ENCODE measurements at places on chromosomes 16 and 17.

GRCh38 chr16:61929776-61930175 is 106.5 kb downstream of the CDH8 start:
- DNase-seq = no peak

DNA sequence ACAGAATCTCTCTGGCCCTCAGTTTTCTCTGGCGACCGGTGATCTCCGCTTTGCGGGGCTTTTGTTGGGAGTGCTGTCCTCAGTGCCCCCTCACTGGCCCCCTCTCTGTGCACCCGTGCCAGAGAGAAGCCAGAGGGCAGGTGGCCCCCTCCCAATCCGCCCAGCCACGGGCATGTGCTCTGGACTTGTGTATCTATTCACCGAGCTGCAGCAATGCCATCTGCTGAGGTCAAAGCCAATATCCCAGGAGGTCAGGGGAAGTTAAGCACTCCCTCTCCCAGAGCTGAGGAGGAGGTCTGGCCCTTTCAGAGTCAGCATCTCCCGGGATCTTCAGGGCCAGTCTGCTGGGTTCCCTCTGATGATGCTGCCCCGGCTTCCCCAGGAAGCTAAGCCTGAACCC is 5.1 kb downstream of the CACNG5 start:
- DNase-seq = peak; percentile 70

DNA sequence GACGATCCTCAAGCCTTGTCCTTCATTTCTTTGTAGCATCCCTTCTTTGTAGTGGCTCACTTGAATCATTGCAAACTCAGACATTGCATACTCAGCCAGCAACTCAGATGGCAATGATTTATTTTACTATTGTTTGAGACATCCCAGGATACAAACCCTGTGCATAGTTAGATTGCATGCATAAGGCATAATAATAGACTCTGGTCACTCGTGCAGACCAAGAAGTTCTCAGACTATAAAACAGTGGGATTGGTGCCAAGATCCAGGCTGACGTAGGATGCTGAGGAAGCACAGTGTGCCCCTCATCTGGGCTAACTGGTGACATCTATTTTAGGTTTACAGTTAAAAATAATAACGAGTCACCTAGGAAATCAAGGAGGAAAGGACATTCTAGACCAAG is 142.3 kb downstream of the PMP22 start:
- no peak for DNase-seq

- no peak for DNase-seq
Measured at GRCh38 chr16:54774768-54775167, 155.9 kb upstream of the IRX5 start.

GRCh38 chr17:43332230-43332629 is 66.6 kb upstream of the ARL4D start:
- no peak for DNase-seq

DNA sequence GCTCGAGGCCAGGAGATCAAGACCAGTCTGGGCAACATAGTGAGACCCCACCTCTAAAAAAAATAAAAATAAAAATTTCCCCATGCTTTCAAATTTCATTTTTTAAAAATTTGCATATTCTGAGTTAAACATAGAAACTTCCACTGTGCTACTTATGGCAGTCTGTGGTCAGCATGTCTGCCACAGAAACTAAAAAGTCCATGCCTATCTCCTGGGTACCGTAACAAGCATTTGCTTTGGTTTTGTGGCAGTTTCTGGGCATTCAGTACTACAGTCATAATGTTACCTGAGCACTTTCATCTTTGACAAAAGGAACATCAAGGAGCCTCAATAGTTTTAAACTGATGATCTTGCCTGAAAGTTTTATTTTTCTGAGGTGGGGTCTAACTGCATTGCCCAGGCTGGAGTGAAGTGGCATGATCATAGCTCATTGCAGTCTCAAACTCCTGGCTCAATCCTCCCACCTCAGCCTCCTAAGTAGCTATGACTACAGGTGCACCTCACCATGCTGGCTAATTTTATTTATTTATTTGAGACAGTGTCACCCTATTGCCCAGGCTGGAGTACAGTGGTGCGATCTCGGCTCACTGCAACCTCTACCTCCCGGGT is 13.2 kb upstream of the ITGA2B start:
- DNase-seq = no peak

- DNase-seq = no peak
Measured at GRCh38 chr17:8384801-8385378, 1.9 kb upstream of the RPL26 start.

DNA sequence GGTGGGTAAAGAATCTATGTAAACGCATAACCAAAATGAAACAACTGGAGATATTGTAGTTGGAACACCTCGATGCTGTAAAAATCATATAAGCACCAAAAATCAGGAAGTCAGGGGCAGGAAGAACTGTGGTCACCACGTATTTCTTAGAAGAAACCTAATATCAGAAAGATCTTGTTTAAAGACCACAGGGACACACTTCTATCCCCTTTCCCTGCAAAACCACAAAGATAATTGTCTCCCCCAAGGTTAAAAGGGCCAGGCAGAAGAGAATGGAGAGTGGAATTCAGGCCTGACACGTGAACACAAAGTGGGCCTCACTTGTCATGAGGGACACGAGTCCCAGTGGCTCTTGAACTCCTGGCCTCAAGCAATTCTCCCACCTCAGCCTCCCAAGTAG is 68.1 kb downstream of the GSG1L start:
- no peak for DNase-seq

- DNase-seq = no peak
Measured at GRCh38 chr16:13521356-13521755, 398.6 kb upstream of the ERCC4 start.

DNA sequence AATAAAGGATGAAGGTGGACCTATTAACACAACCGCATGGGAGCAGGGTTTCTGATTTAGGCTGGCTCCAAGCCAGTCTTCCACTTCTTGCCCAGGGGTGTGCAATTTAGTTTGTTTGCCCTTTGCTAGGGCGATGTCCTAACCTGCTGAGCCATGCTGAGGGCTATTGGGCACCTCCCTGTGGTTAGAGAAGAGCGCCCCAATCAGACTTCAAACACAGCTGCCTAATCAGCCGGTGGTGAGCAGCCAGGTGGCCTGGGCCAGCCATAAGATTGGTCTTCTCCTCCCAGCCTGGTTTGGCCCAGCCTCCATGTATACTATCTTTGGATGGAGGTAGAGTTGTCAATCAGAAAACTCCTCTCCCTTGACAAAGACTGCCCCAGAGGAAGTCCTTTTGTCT is 15.7 kb downstream of the TMEM94 start:
- DNase-seq = peak; percentile 99

DNA sequence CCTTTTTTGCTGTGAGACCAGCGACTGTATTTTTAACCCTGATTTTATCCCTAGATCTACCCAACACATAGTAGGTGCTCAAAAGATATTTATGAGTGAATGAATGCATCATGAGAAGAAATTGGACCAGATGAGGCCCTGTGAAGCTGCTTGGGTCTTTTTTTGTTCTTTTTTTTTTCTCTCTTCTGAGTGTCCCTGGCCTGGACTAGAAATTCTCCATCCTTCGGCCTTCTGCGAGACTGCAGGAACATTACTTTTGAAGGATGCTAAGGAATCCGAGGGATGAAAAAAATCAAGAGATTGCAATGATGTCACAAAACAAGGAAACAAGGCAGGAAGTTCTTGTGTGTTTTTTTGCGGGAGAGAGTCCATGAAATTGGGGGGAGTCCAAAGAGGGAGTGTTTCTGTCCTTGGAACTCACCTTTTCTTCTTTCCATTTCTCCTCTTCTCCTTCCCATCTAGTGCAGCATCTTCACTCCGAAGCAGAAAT is 560 bp upstream of the RUSF1 start:
- peak; percentile 30 for DNase-seq

- no peak for DNase-seq
Measured at GRCh38 chr17:39949028-39949427, 13.8 kb upstream of the GSDMA start.

DNA sequence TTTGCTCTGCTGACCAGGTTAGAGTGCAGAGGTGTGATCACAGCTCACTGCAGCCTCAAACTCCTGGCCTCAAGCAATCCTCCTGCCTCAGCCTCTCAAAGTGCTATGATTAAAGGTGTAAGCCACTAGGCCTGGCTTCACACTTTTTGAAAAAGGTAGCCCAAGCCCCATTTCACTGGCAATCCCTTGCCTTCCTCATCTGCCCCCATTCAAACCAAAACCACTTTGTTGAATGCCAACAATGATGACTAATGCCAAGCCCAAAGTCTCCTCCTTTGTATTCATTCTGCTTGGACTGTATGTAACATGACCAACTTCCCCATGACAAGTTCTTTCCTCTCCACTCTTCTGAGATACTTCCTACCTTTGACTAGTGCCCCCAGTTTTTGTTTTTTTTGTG is 33.1 kb downstream of the N4BP1 start:
- no peak for DNase-seq

- DNase-seq = no peak
Measured at GRCh38 chr17:82320140-82320840, 2.9 kb upstream of the CD7 start.

- no peak for DNase-seq
Measured at GRCh38 chr17:64628641-64629040, 33.5 kb downstream of the SMURF2 start.

DNA sequence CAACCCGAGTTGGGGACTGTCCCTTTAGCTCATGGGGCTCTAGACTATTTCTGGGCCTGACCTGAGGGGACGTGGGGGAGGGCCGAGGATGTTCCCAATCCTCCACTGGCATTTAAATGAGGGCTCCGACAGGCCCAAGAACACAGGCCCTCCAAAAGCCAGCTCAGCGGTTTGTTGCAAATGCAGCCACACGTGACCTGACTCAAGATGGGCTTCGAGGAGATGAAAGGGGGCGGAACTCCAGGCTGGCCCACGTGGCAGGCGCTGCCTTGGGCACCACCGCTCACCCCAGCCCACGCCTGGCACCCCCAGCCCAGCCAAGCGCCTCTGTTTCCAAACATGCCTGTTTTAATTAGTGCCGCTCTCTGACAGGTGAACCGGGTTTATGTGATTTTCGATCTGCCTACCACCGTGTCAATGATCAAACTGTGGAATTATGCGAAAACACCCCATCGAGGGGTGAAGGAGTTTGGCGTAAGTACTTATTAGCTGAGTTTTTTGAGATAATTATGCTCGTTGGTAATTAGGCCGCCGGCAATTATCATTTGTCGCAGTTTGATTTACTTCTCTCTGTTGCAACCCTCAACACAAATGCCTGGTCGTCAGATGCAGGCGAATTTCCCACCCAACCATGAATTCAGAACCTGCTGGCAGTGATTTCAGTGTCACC is 226.7 kb downstream of the KATNIP start:
- DNase-seq = peak; percentile 24

DNA sequence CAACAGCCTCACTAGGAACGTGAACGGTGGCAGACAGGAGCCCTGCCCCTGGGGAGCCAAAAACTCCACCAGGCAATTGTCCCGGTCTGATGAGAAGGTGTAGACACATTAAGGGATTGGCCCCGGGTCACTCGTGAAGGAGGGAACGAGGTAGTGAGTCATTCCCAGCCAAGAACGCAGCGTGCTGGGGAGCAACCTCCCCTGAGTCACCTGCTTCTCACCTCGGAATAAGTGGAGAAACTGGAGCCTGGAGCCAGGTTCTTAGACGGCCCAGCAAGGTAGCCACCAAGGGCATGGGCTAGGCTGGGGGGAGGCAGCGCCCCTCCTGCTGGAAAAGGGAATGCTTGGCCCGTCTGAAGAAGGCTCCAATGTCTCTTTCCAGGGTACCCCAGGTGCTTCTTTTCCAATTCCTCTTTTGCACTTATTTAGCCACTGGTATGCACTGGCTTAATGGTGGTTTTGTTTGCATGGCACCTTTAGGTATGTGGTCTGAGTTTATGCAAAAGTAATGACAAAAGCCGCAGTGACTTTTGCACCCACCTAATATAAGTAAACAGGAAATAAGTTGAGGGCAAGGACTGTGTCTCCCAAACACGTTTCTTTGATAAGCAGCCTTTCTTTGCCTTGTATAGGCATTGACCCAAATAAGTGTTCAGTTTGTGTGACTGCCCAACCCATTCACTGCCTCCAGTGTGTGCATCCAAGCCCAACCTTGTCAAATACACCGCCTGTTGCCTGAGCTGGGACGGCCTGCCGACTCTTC is 1.8 kb upstream of the HELZ start:
- peak; percentile 64 for DNase-seq

DNA sequence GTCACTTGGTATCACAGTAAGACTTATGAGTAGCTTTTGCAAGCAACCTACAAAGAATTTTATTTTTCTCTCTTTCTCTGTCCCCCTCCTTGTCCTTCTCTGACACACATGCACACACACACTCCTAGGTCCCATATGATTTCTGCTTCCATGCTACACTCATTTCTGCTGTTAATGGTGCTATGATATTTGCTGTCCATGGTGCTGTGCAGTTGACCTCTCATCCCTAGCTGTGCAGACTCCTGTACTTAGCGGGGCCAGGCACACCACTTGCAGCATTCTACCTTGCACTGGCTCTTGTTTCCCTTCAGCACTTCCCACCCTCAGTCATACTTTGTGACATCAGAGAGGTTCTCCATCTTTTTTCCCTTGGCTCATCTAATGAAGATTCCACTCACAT is 158.9 kb upstream of the CNTNAP4 start:
- no peak for DNase-seq

GRCh38 chr17:73224663-73225305 is 31.9 kb downstream of the COG1 start:
- DNase-seq = no peak

DNA sequence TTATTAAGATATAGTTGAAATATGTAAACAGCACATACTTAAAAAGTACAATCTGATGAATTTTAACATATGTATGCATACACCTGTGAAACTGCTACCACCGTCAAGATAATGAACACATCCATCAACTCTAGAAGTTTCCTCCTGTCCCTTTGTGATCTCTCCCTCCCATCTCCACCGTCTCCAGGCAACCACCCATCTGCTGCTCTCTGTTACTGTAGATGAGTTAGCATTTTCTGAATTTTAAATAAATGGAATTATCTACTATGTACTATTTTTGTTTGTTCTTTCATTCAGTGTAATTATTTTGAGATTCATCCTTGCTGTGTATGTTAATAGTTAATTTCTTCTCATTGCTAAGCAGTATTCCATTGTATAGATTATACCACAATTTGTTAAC is 40.2 kb upstream of the SMPD3 start:
- peak; percentile 37 for DNase-seq

GRCh38 chr17:70158591-70158990 is 10.7 kb upstream of the KCNJ2 start:
- DNase-seq = no peak

- DNase-seq = peak; percentile 44
Measured at GRCh38 chr17:62727916-62728672, 80.0 kb downstream of the MARCHF10 start.

- no peak for DNase-seq
Measured at GRCh38 chr16:65313936-65314626, 192.2 kb upstream of the CDH11 start.

DNA sequence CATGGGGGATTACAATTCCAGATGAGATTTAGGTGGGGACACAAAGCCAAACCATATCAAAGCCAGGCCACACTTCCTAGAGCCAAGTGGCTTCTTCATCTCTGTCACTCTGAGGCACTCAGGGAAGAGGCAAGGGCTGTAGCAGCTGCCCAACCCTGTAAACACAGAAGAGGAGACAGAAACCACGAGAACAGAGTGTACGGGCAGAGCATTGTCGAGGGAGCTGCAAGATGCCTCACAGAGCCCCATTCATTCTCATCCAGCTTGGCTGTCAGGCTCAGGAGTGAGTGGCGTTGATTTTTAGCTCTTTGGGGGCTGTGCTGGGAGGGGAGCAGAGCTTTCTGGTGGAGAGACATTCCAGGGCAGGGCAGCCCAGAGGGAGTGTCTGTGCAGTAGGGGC is 117.2 kb upstream of the SALL1 start:
- DNase-seq = no peak

GRCh38 chr17:27579897-27580321 is 51.1 kb upstream of the LGALS9 start:
- no peak for DNase-seq

GRCh38 chr17:22142091-22142490 is 449.8 kb downstream of the KCNJ18 start:
- no peak for DNase-seq

GRCh38 chr16:53126390-53126789 is 71.6 kb downstream of the CHD9 start:
- DNase-seq = no peak
